ENCODE measurements at places on chromosomes 6 and 20.

DNA sequence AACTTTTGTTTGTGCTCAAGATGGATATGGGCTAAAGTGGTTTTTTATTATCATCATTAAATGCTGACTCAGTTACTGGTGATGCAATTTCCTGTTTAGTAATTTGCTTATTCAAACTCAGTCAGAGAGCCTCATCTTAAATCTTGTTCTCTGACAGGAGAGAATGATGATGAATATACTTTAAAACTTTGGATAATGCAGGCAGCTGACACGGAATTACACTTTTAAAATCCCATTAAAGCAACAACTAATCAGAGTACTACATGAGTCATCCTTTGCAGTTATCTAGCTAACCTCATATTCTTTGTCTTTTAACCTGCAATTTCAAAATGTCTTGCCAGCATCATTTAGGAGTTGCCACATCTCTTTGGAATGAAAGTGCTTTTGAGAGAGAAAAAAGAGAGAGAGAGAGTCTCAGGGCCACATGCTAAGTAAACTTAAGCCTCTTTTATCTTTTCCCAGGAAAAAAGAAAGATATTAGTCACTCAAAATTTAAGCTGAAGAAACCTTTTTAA lies 9.2 kb upstream of the C6orf141 start:
- DNase-seq = peak; percentile 54

DNA sequence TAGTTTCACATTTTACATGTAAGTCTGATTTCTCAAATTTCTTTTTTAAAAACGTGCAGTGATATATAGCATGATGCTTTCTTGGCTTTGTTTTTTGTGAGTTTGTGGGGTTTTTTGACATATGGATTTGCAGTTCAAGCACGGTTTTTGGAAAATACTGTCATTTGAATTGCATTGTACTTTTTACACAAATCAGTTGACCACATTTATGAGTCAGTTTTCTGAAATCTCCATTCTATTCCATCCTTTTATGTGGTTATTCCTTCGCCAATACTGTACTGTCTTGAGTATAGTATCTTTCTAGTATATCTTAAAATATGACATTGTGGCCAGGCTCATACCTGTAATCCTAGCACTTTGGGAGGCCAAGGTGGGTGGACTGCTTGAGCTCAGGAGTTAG lies 890.0 kb upstream of the CITED2 start:
- DNase-seq = no peak

DNA sequence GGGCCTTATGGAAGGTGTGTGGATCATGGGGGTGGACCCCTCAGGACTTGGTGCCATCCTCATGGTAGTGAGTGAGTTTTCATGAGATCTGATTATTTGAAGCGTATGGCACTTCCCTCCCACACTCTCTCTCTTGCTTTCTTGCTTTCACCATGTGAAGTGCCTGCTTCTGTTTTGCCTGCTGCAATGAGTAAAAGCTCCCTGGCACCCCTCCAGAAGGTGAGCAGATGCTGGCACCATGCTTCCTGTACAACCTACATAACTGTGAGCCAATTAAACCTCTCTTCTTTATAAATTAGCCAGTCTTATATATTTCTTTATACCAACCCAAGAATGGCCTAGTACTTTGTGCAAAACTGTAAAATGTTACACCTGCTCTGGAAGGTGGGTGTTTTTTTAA lies 396.8 kb upstream of the HS3ST5 start:
- DNase-seq = no peak

DNA sequence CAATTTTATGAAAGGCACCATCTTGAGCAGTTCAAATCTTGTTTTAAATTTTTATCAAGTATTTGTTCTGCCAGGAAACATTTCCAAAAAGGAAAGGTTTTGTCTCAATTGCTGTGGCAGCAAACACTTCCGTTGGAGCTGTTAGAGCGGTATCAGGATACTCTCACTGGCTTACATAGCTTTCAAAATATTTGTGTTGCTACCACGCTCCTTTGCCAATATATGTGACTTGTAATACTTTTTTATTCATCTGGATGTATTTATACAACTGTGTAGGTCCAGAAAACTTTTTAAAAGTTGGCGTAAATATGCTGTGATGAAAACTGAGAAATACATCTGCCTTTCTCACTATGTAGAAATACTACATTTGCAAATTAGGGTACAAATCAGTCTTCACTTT lies 37.8 kb upstream of the NHSL1 start:
- no peak for DNase-seq

GRCh38 chr6:98946266-98946878 lies 1.4 kb downstream of the FBXL4 start:
- DNase-seq = no peak

DNA sequence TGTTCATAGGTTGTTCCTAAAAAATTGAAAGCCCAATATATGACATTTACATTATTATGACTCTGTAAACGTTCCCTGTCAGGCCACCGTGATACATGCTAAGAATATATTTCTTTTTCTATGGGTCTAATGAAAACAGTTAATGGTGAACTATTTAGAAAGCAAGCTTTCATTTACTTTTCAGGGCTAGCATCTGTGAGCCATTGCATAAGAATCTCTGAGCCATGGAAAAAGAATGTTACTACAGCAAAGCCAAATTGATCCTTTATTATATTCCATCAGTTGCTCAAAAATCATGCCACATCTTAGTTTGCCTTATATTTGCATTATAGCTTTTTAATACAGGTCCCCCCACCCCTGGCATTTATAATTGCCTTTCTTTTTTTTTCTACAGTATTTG lies 275.5 kb downstream of the ZFAND3 start:
- no peak for DNase-seq

DNA sequence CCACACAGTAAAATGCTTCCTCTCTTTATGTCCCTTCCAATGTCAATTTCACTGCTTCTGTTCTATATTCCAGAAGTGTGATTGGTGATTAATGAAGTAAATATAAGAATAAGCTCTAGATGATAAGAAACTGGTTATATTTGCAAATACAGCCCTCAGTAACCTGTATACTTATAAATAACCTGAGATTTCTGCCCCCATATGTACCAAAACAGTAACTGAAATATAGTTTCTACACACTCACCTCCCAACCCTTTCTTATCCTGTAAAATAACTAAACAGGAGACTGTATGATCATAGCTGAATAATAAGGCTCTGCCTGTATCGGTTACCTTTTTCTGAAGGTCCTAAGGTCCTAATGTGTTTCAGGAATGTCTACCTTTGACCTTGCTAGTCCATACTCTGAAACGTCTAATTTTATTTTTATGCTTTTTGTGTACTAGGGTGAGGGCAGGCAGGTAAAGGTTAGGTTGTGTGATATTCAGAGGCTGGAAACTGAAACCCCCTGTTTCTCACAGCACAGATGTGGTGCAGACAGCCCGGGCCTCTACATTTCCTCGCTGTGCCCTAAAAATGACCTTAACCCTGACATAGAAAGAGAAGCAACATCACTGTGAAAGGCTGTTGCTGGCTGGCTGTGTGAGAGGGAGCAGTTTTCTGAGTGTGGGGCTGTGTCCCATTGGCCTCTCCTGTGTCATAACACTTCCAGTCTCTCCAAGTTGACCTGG lies 378.8 kb downstream of the CENPW start:
- no peak for DNase-seq

GRCh38 chr6:151409260-151409659 lies 17.9 kb upstream of the ZBTB2 start:
- no peak for DNase-seq

- no peak for DNase-seq
These were observed 271.0 kb downstream of the ZNF217 start for GRCh38 chr20:53322651-53323050.

GRCh38 chr6:27078734-27079357 lies 168.7 kb upstream of the PRSS16 start:
- peak; percentile 89 for DNase-seq

DNA sequence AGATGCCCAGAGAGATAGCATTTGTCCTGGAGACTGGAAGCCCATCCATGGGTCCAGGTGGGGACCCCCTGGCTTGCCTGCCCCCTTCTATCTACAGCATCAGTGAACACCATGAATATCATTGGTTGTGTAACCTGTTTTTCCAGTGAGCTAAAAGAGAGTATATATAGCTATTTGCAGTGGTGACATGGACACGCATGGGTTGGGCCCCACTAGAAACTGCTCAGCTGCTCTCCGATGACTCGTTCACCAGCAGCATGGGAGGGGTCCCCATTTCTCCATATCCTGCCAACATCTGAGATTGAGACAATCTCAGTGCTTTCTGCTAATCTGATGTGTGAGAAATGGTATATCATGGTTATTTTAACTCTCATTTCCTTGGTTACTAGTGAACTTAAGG lies 4.0 kb upstream of the ZC3H12D start:
- no peak for DNase-seq

- DNase-seq = no peak
These were observed 51.5 kb upstream of the EPB41L1 start for GRCh38 chr20:36102809-36103596.

- DNase-seq = no peak
These were observed 143.9 kb downstream of the WDR27 start for GRCh38 chr6:169557887-169558286.

DNA sequence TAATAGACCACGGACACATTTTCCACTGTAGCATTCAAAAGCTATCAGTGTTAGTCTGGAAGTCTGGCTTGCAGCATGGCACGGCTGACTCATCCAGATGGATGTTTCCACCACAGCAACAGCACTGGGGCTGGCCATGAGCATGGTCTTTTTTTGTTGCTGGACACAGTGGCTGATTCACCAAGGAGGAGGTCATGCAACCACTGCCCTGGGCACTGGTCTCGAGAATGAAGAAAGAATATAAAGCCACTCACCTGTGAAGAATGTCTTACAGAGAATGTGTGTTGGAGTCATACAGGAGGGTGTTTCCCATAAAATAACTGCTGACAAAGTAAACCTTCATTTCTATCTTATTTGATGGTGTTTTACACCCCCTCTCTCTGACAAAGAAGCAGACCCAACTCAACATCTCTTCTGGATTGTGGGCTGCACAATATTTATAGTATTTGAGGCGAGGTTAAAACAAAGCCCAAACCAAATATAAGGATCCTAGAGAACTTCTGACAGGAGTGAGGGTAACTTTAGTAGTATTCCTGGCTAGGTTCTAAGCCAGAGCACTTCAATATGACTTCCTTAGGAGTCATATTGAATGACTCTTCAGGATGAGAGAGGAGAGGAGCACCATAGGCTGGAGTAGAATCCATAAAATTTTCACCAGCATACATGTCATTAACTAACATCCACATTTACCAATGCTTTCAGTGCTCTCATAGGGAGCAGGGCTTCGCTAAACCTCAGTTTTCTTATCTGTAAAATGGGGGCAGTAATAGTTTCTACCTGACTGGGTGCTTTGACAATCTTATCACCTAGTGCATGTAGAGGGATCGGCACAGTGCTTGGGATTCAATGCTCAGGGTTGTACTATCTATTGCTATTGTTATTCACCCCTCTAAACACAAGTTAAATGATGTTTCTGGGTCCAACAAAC lies 121.4 kb downstream of the KIF13A start:
- no peak for DNase-seq

All from NCI-H1417 (cell line).